ENCODE measurements at places on chromosomes 5 and 9.

DNA sequence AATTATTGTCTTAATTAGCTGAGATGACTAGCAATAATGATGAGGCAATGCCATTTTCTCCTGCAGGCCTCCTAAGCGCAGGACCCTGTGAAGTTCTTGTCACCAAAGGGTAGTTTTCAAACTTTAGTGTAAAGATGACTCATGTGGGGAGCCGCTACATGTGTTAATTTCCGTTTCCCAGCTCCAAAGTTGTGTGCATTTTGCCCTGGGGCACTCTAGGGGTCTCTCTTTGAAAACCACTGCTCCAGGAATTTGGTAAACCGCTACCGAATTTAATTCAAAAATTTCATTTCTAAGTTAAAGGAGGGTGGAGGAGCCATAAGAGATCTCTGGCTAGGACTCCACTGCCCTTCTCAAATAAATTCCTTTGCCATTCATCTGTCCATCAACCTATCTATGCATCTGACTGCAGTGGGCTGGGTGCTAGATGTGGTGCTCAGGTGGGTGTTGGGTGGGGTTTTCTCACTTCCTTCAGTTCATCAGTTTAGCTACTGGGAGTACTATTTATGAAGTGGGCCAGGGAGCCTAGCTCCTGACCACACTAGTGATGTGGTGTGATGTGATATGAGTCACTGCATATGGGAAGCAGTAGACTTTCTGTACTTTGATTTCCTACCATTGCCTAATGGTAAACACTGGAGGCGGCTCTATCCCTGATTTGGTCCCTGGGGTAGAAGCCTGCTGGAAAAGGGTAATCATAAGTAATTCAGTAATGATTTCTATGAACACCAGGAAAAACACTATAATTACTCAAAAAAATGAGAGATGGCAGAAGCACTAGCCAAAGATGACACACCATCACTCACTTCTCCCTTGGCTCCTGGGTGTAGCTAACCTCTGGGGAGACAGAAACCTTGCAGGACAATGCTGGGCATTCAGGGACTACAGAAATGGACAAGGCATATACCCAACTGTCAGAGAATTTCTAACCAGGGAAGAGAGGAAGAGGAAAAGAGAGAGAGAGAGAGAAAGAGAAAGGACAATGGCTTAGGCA is 4.0 kb upstream of the ZSWIM6 start:
- DNase-seq = peak; percentile 95

DNA sequence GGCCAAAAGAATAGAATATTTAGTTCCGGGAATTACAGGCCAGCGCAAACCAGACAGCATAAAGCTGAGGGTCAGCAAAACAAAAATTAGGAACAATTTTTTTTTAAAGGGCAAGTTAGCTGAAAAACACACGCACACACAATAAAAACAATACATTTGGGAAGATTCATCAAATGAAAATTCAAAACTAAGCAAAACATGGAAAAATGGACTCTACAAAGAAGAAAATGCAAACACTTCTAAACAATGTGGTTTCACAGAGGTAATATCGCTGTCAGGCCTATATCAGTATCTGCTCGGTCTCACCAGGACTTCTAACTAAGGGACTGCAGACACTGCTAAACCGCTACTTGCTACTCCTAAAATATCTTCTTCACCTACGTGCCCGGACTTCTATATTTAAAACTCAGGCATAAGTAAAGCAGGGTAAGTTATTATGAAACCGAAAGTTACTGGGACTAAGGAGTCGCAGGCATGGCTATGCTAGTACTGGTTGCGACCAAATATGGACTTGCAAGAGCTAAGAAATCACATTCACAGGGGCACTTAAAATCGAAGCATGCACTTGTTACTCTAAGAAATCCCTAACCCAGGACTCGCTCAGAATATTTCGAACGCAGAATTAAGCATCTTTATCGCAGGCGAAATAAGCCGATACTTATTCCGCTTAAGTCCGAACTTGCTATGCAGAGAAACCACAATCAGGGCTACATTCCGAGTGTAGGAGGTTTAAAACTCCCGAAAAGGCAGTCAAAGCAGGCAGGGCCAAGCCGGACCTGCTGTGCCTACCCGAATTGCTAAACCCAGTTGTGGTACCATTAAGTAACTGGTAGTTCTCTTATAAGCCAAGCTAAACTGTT is 2.3 kb downstream of the ANXA2R start:
- DNase-seq = peak; percentile 85

DNA sequence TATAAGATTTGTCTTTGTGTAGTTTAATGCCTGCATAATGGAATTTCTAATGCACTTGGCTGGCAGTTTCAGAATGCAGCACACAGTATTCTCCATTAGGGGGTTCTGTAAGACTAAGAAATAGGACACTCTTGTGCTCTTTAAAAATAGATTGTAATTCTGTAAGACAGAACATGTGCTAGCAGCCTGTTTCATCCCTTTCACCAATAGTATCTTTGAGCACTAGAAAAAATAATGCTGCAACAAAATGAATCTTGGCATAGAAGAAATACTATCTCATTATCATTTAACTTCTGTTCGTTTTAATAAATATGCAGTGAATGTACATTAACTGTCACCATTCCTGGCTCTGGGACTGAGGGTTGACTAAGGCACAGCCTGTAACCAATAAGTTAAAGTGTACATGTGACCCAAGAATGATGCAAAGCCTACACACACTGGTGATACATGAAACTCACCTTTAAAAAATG is 23.8 kb upstream of the ZNF622 start:
- peak; percentile 73 for DNase-seq

GRCh38 chr9:137446851-137447471 is 5.8 kb upstream of the ENTPD8 start:
- no peak for DNase-seq

DNA sequence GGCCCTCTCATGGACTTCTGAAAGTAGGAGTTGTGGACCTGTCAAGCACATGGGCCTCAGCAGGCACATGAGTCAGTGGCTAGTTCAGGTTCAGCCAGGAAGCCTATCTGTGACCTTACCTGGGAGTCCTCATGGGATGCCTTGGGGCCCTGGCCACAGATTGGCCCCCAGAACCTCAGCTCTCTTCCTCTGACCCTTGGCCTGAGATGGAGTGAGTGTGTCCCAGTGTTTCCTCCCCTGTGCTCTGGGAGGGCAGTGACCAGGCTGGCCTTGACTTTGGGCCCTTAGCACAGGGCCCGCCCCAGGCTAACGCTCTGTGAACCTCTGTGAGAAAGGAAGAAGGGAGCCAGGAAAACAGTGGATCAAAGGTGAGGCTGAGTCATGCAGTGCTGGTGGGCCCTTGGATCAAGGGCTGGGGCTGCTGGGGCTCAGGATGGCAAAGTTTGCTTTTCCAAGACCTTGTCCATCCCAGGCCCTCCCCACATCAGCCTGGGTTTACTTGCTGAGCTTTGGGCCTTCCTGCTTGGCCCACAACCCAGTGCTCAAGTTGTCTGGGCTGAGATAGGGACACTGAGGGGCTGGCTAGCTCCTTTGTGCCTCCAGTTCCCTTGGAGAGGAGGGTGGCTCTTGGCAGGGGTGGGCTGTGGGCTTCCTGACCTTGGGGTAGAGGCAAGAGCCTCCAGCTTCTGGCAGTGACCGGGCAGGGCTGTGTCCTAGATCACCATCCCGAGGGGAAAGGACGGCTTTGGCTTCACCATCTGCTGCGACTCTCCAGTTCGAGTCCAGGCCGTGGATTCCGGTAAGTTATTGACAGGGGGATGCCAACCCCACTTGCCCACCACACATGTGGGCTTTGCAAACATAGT is 41.4 kb downstream of the RGS3 start:
- peak; percentile 11 for DNase-seq

DNA sequence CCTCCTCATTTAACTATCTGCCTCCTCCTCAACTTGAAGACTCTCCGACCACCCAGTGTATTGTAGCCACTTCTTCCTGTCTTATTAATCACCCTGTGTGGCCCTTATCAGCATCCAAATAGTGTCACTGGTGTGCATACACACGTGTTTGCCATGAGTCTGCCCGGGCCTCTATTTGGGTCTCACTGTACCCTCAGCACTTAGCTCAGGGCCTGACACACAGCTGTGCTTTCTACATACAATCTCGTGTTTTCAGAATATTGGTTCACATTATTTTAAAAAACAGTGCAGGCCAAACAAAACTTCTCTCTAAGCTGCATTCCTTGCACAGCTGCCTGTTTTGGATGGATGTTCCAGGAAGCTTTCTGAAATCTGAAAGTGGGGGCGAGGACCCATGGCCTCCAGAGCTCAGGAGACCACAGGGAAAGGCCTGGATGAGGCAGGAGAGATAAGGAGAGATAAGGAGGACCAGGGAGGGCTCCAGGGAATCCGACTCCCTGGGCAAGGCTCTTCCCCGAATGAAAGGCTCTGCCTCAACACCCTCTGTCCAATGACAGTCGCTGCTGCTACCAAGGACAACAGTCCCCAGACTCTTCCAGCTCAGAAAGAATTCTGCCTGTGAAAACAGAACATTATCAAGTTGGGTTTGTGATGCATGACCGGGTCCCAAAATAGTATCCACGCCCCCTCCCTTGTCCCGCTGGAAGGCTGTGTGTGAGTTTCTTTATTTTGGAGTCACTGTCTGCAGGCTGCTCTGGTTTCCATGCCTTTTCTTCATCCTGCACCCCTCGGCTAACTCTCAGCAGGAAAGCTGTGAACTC is 255.6 kb downstream of the NSG2 start:
- DNase-seq = no peak

DNA sequence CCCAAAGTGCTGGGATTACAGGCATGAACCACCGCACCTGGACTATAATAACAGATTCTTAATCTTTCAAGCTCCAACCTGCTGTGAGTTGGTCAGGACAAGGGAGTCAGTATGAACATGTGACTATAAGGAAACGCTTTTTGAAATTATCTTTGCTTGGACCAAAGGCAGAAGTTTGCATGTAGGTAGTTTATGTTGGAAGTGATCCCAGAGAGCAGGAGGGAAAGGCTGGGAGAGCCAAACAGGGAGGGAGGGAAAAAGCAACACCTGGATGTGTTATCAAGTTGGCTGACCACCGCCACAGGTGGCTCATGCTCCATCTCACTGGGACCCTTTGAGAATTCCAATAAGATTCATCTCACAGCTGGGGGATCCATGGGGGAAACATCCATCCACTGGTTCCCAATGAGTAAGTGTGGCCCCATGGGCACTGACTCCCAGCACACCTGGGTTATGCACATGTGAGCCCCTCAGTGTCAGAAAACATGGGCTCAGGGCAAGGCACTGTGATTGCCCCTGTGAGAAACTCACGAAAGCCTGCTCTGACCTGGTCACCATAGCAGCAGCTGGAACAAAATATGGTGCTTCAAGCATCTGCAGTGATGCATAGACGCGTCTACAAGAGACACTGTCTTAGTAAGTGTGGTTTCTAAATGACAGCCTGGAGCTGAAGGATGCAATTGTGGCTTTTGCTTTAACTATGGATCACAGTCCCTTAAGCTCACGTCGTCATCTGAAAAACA is 62.1 kb downstream of the ARSB start:
- no peak for DNase-seq

GRCh38 chr5:75319638-75320037 is 17.4 kb upstream of the HMGCR start:
- DNase-seq = no peak

GRCh38 chr5:91146905-91147600 is 236.1 kb downstream of the ARRDC3 start:
- peak; percentile 75 for DNase-seq

GRCh38 chr5:177296581-177296980 is 6.9 kb downstream of the RAB24 start:
- no peak for DNase-seq

GRCh38 chr5:174271316-174271715 is 225.8 kb downstream of the NSG2 start:
- no peak for DNase-seq

DNA sequence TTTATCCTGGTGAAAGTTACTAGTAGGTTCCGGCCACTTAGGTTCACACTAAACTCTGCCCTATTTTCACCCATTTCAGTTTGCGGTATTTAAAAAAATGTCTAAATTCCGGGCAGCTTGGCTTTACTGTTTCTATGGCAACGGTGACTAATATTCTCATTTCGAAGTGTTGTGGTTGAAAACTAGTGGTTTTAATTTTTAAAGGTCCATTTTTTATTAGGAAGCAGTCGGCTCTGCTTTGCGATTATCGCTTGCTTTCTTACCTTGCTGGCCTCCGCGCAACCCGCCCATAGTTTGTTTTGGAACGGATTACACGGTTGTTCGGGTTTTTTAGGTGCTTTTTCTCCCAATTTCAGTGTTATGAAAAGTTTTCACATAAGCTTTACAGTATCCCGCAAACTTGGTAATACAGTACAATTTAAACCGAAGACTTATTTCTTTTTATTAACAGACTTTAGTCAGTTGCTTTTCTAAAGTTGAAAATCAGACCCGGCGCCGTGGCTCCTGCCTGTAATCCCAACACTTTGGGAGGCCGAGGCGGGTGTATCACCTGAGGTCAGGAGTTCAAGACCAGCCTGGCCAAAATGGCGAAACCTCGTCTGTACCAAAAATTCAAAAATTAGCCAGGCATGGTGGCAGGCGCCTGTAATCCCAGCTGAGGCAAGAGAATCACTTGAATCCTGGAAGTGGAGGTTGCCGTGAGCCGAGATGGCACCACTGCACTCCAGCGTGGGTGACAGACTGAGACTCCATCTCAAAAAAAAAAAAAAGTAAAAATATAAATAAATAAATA is 1.6 kb downstream of the KDM4C start:
- DNase-seq = peak; percentile 88
